Stomach (tissue), 19 donors: ENCODE measurements at places on chromosomes 3 and 15. TPM values are rescaled to one million over a fixed set of nuclear protein-coding genes. Genes with fewer than 3 reads are reported as not detected.

- DNase-seq: no peak
Observed at GRCh38 chr3:89446593-89446992, 339.2 kb downstream of the EPHA3 start.

GRCh38 chr3:48440590-48440958 is 517 bp downstream of the TMA7 start:
- peak; percentile 54 for DNase-seq

- no peak for DNase-seq
Observed at GRCh38 chr15:96130734-96131133, 199.8 kb upstream of the NR2F2 start.

DNA sequence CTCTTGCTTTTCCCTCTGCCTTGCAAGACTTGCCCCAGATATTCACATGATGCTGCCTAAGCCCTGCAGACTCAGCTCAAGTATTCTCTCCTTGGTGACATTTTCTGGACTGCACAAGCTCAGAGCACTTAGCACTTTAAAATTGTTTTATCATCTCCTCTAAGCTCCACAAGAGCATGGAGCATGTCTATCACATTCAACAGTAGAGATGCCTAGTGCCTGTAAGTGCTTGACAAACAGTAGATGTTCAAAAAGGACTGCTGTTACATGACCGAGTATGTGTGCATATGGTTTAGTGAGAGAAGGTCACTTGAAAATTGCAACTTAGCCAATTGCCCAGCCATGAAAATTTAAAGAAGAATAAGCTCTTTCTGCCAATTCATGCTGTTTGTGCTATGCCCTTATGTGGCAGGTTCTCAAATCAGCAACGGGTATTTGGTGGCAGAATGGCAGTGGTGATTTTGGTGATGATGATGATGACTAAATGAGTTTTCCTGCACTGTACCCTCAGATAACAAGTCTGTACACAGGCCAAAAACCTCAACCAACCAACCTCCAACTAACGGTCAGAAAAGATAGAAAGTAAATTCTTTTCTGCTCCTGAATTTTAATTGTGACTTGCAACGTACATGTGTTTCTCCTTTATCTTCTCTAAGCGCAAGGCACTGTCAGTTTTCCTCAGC is 647.2 kb upstream of the UBE2E2 start:
- no peak for DNase-seq

DNA sequence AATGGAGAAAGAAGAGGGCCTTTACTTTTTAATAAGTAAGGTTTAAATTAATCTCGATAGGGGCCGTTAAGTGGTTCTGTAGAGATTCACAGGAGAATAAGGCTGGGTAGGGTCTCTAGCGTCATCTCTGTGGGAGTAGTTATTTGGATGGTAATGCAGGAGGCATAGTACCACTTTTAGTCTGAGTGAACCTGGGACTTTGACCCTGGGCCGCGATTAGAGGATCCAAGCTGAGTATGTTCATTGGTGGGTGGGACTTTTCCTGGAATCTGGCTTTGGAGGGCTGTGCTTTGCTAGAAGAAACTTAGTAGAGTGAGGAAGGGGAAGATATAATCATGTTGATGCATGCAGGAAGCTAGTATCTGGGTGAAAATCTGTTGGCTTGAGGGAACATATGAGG is 4.0 kb downstream of the LPP start:
- DNase-seq: peak; percentile 68

Gene RAP2B
- total RNA-seq: 12.1 TPM

Gene PLA2G4E
- not detected for total RNA-seq

Gene CD200
- 50.0 TPM for total RNA-seq

GRCh38 chr3:186318135-186318534 is 43.9 kb downstream of the DGKG start:
- no peak for DNase-seq

DNA sequence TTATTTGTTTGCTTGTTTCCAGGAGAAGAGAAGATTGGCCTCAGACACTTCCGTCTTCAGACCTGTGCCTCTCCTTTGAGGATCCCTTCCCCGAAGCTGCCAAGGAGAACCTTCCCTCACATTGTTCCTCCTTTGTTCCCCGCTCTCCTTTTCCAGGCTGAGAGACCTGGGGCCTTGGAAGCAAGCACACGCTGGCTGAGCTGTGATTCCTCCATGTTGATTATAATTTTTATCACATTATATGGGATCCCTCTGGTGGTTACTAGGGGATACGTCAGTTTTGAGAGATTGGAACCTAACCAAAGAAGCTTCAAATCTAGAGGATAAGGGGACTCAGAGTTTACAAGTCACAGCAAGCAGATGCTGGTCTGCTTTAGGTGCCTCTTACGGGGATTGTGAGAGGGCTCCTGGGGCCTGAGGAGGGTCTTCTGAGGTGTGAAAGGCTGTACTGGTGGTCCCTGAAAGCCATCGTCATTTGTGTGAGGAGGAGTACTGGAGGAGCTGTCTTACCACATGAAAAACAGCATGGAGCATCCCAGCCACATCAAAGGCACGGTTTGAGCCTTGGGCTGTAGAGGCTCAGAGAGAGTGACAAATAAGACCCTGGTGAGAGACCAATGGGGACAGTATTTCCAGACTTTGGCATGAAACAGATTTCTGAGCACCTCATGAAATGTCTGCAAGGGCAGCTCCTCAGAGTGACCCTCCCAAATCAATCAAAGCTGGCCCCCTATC is 760.1 kb upstream of the CFAP20DC start:
- DNase-seq: no peak

DNA sequence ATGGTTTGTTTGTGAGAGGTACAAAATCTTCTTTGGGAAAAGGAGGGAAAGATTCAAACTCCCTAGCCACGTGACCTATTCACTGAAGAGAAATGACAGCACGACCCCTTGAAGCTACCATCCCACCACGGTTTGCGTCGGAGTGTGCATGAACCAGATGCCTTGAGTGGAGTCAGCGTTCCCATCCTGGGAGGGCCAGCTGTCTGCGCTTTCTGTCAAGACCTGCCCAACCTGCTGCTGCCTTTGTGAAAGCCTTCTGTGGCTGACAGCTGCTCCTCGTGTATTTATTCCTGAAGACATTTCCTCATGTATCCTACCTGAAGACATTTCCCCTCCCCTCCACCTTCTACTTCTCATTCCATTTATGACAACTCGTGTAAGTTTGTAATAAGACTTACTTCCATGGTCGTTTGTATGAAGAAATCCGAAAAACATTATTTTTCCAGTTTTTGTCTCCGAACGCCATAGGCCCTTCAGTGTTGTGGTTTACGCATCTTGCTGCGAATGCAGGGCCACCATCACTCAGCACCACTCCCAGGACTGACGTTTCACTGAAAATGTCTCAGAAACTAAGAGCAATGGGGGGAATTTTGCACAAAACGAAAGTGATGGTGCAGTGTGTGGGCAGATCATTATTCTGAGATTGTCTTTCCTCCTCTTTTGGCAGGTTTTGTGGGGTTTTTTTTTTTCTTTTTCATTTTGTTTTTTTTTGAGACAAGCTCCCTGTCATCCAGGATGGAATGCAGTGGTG is 18.9 kb downstream of the EBLN2 start:
- no peak for DNase-seq

- no peak for DNase-seq
Observed at GRCh38 chr3:74801924-74802323, 187.5 kb upstream of the CNTN3 start.

Gene HRH1
- 0.29 TPM for total RNA-seq

Gene PLA2G4D
- not detected for total RNA-seq

DNA sequence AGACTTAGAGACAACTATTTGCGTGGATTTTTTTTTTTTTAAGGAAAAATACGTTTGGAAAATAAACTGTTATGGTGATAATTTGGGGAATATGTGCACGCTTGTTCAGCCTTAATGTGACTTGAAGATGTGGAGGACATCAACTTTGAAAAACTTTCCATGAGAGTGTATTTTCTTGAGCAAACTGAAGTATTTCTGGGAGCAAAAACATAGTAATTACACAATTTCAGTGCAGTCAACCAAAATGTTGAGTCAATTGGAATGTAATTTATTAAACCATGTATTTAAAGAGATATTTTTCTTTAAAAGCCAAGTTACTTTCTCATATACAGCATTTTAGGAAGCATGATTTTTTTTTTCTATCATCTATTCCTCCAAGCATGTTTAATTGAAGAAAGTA is 80.3 kb upstream of the FLNB start:
- no peak for DNase-seq

Gene ZNF710
- total RNA-seq: 35.3 TPM

Gene ARGFX
- not detected for total RNA-seq

DNA sequence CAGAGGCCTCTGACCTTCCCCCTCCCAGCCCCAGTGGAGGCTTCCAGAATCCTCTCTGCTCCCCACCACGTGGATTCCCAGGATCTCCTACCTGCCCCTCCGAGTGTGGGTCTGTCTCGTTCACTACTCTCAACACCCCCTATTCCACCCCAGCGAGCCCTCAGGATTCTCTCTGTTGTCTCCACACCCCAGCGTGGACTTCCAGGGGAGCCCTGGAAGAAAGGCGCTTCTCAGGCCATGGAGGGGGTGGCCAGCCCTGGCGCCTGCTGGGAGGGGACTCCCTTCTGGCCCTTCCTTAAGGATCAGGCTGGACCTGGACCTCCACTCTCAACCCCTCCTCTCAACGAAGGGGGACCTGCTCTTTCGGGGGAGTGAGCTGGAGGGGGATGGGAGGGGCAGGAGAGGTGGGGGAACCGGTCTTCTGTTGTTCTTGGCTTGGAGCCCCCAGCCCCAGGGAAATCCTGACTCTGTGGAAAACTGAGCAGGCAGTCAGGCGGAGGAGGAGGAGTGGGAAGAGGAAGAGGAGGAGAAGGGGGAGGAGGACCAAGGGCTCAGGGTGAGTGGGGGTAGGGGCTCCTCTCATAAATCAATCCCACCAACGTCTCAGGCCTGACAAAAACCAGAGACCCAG is 32.9 kb downstream of the EPHB3 start:
- no peak for DNase-seq

DNA sequence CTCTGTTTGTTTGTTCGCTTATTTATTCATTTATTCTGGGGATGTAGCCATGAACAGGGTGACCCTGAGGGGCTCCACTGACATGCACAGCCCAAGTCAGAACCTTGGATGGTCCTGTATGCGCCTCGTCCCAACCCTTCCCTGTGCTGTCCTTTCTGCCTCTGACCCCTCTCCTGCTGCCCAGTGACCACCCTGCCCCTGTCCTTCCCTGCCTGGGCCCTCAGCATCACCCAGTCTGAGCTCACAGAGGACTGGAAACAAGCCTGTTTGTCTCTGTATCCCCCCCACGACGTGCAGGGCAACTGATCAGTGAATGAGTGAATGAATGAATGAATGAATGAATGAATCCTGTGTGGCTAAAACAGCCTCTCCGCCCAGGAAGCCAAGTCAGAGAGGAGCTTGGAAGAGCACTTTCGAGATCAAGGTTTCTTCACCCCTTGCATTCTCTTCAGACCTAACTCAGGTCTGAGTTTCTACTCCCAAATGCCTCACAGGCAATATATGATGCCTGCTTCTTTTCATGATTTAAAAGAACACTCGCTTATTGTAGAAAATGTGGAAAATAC is 157.7 kb downstream of the SMAD6 start:
- no peak for DNase-seq

Gene SLC7A14
- total RNA-seq: not detected

Gene CCDC54
- not detected for total RNA-seq

DNA sequence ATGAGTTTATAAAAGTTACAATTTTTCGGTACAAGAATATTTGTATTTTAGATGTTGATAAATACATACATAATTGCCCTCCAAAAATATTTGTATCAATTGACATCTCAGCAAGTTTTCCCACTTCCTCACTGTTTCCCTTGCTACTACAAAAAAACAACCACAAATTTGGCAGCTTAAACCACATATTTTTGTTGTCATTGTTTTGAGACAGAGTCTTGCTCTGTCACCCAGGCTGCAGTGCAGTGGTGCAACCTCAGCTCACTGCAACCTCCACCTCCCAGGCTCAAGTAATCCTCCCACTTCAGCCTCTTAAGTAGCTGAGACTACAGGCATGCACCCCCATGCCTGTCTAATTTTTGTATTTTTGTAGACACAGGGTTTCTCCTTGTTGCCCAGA is 162.8 kb upstream of the RARB start:
- DNase-seq: no peak

Gene SPATA12
- not detected for total RNA-seq

- no peak for DNase-seq
Observed at GRCh38 chr3:139309061-139309591, 34.7 kb upstream of the MRPS22 start.

Gene LRRC2
- not detected for total RNA-seq

- no peak for DNase-seq
Observed at GRCh38 chr3:47961815-47962606, 54.2 kb downstream of the MAP4 start.

Gene VPS18
- total RNA-seq: 20.3 TPM

Gene PP2D1
- not detected for total RNA-seq

DNA sequence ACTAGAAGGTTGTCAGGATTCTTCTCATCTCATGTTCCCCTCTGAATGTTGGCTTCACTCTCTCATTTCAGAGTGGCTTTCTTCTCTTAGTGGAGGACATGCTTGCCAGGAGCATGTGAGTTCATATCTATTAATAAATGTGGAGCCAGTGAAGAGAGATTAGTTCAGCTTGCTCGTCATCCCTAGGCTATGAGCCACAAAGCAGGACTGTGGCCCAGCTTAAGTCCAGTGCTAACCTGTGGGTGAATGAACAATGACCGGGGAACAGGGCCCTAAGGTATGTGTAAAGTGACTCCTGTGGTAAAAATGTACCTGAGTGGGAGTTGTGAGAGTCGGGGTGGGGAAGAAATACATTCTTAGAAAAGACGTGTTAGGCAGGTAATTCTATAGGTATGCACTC is 96.9 kb upstream of the TBL1XR1 start:
- DNase-seq: peak; percentile 62

DNA sequence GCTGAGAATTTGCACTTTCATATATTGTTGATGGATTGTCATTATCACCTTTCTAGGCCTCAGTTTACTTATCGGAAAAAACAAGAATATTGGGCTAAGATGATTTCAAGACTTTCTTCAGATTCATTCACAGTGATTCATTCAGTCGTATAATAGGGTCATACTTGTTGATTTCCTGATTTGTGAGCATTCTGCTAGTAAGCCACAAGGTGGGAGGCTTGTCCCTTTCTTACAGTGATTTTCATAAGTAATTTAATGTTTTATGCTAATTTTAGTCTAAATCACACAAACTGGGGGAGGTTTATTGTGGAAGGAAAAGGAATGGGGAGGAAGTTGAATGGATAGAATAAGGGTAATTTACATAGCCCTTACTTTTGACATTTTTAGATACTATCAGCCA is 126.8 kb upstream of the GOLGA6L4 start:
- no peak for DNase-seq

- no peak for DNase-seq
Observed at GRCh38 chr3:167302678-167303077, 77.4 kb downstream of the ZBBX start.

Gene SUCNR1
- total RNA-seq: not detected

Gene SLC2A2
- 2.9 TPM for total RNA-seq

Gene RBM6
- total RNA-seq: 151 TPM

GRCh38 chr3:14472471-14473351 is 67.4 kb downstream of the GRIP2 start:
- DNase-seq: no peak

DNA sequence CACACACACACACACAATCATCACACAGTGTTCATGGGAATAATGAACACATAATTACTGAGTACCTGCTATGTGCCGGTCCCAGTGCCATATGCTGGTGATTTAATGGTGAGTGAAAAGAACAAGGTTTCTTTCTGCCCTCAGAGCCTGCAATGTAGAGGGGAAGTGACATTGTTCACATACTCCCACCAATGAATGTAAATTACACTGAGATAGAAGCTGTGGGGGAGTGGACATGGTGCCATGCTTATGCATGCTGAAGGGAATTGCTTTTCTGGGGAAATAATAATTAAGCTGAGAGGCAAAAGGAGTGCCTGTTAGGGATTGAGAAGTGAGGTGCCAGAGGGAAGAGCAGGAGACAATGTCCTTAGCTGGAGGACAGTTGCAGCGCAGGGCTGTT is 175.1 kb downstream of the MFSD1 start:
- DNase-seq: no peak

Gene WDR49
- total RNA-seq: not detected
